ENCODE measurements at places on chromosomes 2 and 18. TPM values are rescaled to one million over a fixed set of nuclear protein-coding genes. Genes with fewer than 3 reads are reported as not detected.

Gene ATP9B
- total RNA-seq, result 47.7 TPM

Gene ACVR1
- 29.3 TPM for total RNA-seq

Gene POTEC
- not detected for total RNA-seq

Gene L3MBTL4
- total RNA-seq, result 14.7 TPM

Gene CRYGD
- not detected for total RNA-seq

Gene FAM124B
- total RNA-seq, result 3.5 TPM

DNA sequence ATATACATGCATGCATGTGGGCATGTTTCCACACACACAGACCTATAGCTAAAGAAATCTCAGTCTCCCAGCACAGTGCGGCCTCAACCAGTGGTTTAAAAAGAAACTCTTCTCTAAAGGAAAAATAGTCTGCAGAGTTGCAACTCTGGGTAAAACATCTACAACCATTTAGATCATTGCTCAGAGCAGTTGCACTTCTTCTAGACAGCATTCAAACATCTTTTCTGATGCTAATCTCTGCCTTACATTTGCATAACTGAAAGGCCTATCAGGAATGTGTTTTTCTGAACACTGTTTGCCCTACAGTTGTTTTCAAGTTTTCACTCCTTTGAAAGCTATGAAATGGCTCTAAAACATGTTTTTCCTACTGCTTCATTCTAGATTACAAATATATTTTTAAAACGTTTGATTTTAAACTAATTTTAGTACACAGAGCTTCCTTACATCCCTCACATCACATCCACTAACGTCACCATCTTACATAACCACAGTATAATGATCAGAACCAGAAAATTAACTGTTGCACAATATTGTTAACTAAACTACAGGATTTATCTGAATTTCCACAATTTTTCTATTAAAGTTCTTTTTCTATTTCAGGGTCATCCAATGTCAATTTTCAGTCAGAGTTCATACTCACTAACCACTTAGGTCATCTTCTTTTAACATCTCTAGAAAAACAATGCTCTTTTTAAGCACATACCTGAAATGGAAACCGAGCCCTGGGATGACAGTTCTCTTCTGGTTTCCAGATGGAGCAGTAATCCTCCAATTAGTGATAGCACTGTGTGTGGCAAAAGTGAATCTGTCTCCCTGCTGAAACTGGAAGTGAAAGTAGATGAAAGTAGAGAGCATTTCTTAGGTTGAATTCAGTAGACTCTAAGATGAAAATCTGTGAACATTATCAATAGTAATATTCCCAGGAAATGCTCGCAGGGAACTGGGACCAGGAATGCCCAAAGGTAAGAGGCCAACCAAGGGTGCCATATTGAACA, 501.6 kb upstream of the GCFC2 start:
- DNase-seq, result no peak

- peak; percentile 56 for DNase-seq
Observed at GRCh38 chr2:233718552-233718951, at the start of gene UGT1A4. Gene UGT1A4 (plus strand): TSS chr2:233718736. CDS start chr2:233718821, 85 bp downstream.

DNA sequence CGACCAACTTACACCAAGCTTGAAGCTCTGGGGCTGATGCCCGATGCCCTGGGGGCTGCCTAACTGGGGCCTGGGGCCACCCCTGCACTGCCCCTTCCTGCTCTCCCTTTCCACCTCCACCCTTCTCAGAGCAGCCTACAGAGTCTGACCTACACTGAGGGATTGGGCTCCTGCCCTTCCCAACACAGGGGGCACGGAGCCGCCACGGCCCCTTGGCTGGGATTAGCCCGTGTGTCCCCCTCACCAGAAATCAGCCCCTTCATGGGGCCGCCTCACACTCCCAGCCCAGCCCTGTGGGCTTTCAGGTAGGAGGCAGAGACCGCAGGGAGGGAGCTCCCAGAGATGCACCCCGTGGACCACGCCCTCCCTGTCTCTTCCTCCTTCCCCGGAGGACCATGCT, 198.0 kb downstream of the EIPR1 start:
- DNase-seq, result no peak

DNA sequence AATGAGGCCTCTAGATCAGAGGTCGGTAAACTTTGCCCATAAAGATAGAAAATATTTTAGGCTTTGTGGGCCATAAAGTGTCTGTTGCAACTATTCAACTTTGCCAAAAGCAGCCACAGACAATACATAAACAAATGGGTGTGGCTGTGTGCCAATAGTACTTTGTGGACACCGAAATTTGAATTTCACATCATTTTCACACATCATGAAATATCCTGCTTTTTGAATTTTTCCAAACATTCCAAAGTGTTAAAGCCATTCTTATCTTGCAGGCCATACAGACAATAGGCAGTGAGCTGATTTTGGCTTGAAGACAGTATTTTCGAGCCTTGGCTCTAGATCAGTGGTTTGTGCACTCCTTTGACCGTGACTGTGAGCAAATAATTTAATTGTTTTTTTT, 51.1 kb upstream of the EPC2 start:
- no peak for DNase-seq

GRCh38 chr2:150286730-150287362, 200.6 kb downstream of the RND3 start:
- DNase-seq, result no peak

DNA sequence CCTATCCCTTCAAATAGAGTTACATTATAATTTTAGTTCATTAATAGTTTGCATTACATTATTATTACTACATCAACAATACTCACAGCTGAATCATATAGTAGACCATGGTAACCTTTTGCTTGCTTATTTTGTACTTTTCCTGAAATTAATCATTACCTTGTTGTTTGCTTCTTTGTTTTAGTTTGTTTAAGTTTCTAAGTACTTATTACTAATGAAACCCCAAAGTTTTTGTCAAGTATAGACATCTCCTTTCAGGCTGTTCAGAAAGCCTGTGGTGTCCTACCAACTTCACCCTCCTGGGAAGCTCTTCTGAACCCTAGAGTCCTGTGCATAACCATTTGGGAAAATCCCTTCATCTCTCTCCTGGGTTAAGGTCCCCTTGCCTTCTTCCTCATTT, 43.5 kb upstream of the LAPTM4A start:
- DNase-seq, result no peak

- no peak for DNase-seq
Observed at GRCh38 chr2:71678874-71679273, 225.5 kb downstream of the DYSF start.

- DNase-seq, result no peak
Observed at GRCh38 chr2:168964251-168964807, 63.2 kb downstream of the G6PC2 start.

DNA sequence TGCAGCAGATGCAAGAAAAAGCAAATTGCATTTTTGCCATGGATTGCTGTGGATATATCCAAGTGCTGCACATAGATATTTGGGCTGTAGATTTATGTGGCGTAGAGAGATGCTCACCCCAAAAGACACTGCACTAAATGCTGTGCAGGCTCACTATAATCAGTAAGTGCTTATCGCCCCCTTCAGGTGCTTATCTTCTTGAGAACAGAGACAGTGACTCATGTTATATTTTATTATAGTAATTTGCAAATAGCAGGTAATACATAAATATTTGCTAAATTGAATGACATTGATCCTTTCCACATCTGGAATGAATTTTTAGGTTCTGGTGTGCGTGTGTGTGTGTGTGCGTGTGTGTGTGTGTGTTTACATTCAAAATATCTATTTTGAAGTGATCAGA, 36.8 kb upstream of the PLEKHM3 start:
- no peak for DNase-seq

DNA sequence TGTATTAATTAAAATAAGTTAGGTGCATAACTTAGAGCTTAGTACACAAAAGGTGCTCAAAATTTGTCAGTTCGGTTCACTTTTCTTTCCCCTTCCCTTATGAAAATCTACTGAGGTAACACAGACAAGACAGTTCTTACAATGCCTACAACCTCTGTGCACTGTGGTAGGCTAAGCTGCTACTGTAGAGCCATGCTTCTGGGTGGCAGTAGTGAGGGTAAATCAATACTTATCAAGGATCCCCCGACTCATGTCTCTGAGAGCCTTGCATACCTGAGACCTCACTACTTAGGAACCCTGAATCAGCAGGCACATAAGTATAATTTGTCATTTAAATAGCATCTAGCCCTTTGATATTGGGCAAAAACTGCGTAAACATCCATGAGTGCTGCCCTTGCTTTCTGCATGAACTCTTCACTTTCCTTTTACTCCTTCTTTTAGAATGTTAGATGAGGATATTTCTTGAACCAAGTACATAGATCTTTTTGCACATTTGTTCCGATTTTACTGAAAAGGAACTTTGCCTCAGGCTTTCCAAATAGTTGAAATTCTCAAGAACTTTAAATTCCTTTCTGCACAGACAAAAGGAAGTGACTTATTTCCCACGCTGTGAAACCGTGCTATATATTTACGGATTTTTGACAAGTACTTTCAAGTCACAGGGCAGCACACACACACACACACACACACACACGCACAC, 234.4 kb downstream of the TRIB2 start:
- no peak for DNase-seq

DNA sequence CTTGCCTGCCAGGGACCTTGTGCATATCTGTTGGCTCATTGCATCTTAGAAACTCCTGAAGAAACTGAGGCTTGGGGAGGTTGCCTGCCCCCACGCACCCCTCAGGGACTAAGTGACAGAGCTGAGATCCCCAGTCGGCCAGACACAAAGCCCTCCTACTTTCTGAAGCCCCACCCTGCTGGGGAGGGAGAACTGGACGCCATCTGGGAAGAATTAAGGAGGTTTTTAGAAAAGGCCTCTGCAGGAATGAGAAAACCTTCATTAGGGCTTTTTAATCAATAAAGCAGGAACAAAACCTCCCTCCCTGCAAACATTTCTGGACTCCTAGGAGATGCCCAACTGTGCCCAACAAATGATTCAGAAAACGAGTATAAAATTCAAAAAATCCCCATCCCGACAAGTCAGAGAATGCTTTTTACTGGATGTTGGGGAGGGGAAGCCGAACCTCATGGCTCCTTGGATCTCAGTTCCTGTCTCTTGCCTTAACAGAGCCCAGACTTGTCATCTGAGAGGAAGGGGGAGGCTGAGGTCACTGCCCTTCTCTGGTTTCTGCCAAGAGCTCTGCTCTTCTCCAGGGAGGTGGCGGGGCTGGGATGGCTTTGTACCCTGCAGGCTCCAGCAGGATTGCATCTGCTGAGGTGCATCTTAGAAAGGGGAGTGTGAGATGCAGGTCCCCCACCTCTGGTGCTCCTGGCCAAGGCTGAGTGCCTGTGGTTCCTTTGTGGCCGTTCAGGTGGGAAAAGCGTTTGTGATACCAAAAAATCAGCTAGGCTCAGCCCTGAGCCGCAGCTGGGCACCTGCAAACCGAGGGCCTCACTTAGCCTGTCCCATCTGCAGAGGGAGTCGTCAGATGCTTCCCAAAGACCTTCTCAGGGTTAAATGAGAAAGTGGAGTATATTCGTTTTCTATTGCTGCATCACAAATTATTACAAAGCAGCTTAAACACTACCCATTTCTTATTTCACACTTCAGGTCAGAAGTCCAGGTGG, 142.4 kb downstream of the ZFP36L2 start:
- no peak for DNase-seq

- peak; percentile 10 for DNase-seq
Observed at GRCh38 chr18:36334798-36335197, 37.3 kb downstream of the FHOD3 start.

DNA sequence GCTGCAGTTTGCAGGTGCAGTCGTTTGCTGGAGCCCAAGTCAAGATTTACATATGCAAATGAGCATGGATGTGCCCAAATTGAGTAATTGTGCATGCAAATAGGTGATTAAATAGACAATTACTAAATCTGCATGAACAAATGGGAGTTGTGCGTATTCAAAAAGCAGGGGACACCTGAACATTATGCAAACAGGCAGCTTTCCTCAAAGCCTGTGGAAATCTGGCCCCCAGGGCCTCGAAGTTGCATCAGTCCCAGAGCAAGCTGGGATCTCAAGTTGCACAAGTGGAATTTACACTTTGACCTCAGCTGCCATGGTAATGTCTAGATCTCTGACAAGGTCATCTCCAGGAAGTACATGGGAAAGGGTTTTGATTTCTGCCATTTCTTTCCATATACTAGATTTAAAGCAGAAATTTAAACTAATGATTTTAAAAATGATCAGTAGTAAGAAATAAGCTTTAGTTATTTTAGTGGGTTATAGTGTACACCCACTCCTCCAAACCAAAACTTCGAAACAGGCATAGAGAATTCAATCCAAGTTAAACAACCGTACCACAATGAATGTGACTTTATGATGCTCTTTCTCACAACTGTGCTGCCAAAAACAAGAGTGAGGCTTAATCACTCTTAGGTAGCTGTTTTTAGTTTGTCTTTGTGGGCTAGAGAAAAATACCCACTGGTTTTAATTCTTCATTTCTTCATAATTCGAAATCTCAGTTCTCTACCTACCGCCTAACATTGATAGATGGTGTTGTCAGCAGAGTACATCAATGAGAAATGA, 110.7 kb downstream of the RND3 start:
- no peak for DNase-seq

- no peak for DNase-seq
Observed at GRCh38 chr2:107592280-107592624, 234.4 kb upstream of the RGPD4 start.

- DNase-seq, result no peak
Observed at GRCh38 chr2:64394153-64394552, 59.8 kb upstream of the LGALSL start.

DNA sequence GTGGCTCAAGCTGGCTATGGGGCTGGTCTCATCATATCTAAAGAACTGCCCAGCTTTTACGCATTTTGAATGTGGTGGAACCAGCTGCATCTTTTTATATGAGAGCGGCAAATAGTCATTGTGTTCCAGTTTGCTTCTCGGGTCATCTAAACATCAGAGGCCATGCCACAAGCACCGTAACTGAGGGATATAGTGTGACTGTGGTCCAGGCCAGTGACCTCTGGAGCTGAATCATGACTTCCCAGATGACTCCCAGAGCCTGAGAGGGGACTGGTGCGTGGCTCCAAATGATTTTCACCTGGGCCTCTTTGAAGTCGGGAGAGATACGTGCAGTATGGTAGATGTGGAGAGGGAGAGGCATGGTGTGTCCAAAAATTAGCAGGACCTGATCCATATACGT, 271.0 kb downstream of the NEDD4L start:
- DNase-seq, result no peak

- peak; percentile 58 for DNase-seq
Observed at GRCh38 chr2:238912228-238912915, 64.5 kb downstream of the TWIST2 start.

DNA sequence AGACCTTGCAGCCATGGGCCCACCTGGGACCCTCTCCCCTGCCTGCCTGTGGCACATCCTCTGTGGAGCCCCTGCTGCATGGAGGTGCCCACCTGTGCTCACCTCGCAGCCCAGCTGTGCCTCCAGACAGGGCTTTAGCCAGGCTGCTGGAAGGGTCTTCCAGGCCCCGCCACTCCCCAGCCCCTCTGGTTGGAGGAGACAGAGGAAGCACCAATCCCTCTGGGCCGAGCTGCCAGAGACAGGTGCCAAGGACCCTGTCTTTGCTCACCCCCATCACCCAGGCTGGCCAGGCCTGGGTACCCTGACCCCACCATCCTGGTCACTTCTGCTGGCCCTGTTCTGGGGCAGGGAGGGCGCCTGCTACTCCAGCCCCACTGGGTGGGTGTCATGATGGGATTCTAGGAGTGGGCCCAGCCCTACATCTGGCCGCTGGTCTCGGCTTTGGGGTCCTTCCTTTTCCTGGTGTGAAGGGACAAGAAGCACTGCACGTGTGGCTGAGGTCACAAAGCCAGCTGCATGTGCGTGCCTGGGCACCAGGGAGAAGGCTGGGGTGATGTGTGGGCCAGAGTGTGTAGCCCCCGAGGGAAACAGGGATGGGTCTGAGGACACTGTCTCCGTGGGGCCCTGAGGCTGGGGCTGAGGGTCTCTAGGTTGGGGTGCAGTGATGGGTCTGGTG, 9.3 kb upstream of the NEU4 start:
- no peak for DNase-seq

Data from upper lobe of left lung (tissue), 6 donors.